ENCODE measurements at places on chromosomes 5 and 9. TPM values are rescaled to one million over a fixed set of nuclear protein-coding genes. Genes with fewer than 3 reads are reported as not detected.

ADAMTS2 gene
- total RNA-seq, result 58.8 TPM

NPDC1 gene
- total RNA-seq, result 128 TPM

BHMT2 gene
- total RNA-seq, result 39.4 TPM

GRCh38 chr5:155987265-155987810, 339.6 kb upstream of the SGCD start:
- no peak overlapping the region for H3K27ac ChIP-seq
- no peak for DNase-seq

DNA sequence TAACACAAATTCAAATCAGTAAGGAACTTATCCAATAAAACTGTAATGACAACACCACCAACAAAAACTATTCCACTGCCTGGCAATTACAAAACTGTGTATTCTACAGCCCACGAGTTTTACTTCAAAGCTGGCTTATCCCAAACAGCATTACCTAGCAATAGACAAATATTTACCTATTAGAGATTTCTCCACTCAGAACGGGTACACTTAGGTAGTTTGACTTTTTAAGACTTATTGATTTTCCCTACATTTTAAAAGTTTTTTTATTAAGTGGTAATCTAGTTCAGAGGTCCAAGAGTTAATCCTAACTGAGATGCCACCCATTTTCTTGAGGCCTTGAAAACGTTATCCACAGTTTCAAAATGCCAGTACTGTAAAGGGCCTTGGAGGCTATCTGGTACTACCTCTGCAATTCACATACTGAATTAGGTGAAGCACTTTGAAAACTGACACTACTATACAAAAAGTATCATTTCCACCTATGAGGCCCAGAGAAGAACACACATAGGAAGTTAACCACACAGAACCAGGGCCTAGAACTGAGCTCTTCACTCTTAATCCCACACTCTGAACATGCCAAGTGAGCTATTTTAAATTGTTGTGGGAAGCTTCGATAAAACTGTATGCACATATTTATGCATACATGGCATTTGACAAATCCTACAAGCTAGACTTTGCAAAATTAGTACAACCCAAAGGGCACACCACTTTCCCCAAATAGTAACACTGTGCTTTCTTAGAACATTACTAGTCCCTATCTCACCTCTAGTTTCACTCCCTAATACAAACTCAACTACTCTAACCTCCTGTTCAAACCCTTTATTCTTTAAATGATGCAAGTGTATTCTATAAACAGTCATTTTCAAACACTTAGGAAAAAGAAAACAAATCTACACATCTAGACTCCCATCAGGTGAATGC, 2.1 kb downstream of the NADK2 start:
- peak overlapping the region; percentile 91 for H3K4me3 ChIP-seq
- no peak for DNase-seq
- no peaks in the 10 kb centered on the region for H3K36me3 ChIP-seq

Measured in tibial nerve (tissue), 4 donors.